ENCODE measurements at places on chromosomes 1 and 21.

GRCh38 chr1:87588495-87588894, 259.8 kb downstream of the LMO4 start:
- DNase-seq: no peak

DNA sequence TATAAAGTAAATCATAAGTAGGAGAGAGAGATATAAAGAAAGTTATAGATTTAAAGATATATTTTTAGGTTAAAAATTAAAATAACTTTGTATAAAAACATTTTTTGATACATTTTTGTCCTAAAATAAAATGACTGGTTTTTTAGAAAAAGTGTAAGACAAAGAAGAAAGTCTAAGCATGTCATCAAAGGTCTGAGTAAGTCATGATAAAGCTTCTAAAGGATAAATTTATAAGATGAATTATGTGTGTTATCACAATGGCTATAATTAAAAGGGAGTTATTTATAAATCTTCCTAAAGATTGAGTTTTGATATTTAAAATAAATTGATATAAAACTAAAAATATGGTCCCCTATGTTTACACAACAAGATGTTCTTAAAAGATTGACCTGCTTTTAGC, 370.9 kb downstream of the PTPRU start:
- no peak for DNase-seq

GRCh38 chr1:230308039-230308438, 118.1 kb downstream of the PGBD5 start:
- DNase-seq: no peak

DNA sequence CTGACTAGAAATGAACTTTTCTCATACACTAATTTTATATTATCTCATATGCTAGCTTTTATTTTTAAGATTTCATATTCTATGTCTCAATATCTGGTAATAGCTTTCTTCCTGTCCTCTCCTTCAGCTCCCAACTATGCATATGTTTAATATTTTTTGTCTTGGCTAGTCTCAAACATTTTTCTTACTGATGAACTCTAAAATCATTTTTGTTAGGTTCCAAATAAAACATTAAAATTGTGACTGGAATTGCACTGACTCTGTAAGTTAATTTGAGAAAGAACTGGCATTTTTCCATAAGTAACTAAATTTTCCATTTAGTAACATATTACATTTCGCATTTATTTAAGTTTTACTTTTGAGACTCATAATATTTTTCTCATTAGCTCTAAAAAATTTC, 368.5 kb upstream of the DPYD start:
- DNase-seq: no peak

GRCh38 chr1:29826646-29827045, 590.3 kb downstream of the PTPRU start:
- no peak for DNase-seq

DNA sequence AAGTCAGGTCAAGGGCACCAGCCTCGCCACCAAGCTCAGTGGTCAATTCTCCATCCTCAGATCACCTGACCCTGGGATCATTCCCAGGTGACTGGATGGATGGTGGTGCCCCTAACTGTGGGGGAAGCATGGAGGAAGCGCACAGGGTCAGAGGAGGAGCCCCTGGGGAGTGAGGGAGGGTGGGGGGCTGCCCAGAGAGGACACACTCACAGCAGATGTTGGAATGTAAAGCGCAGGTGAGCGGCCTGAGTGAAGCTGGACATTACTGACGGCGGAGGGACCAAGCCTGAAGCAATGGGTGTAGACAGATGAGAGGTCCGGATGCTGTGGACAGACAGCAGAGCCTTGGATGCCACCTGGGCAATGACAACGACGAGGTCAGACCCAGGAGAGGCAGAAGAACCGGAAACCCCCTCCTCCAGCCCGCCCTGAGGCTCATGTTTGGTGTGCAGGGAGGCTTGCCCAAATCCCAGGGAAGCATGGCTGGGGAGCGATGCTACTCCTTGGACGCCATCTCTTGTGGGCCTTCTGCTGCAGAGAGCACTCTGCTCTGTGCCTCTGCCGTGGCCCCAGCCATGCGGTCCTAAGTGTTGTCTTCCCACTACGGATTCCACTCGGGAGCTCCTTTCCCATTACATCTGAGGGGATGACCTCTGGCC, 5.7 kb upstream of the CPLANE2 start:
- no peak for DNase-seq

DNA sequence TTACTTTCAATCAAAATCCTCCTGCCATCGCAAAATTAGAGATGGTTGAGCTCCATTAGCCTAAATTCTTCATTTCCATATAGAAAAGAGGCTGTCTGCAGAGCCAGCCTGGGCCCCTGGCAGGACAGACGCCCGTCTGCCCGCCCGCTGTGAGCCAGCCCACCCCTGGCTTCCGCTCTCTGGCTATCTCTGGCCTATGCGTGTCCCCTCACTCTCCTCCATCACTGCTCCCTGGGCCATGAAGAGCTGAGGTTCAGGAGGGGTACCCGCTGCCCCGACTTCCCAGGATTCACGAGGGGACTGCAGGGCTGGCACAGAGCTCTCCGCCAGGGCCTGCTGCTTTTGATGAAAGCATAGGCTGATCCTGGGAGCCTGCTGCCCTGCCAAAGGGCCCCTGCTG, 117.6 kb downstream of the CASZ1 start:
- DNase-seq: no peak

DNA sequence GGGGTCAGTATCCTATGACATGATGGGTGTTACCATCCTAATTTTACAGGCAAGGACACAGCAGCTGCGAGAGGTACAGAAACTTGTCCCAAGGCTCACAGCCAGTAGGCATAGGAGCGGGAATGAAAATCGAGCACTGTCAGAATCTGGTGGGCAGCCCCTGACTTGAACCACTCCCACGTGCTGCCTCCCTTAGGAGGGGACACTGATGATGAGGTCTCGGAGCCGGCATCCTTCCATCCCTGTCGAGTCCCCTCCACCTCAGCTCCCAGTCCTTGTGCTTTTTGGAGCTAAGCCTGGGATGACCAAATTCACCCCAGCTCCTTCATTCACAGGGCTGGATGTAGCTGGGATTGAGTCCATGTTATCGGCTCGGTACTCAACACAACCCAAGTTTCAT, 49.0 kb downstream of the B3GALT5 start:
- DNase-seq: no peak

DNA sequence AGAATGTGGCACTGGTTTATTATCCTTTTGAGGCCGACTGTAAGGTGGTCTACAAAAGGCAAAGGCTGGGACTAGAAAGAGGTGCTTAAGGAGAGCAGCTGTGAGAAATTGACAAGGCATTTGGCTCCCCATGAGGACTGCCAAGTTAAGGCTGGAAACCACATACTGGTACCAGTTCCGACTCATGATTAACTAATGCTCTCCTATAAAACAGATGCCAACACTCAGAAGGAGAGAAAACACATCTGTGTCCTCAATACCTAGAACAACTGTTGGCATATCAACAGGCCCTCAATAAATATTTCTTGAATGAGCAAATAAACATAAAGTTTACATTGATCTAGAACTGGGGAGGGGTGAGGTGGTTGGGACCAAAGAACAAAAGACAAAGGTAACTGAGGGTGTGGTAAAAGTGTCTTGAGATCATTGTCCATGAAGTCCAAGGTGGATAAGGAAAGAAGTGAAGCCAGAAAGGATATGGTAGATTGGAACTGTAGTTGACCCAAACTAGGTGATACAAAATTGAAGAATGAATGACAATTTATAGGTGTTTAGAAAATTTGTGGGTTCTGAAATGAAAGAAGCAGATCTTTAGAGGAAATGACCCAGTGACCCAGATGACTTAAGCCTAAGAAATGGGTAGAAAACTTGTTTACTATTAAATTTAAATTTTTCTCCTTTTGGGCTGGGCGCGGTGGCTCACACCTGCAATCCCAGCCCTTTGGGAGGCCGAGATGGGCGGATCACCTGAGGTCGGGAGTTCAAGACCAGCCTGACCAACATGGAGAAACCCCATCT, 16.9 kb upstream of the MCL1 start:
- peak; percentile 94 for DNase-seq

DNA sequence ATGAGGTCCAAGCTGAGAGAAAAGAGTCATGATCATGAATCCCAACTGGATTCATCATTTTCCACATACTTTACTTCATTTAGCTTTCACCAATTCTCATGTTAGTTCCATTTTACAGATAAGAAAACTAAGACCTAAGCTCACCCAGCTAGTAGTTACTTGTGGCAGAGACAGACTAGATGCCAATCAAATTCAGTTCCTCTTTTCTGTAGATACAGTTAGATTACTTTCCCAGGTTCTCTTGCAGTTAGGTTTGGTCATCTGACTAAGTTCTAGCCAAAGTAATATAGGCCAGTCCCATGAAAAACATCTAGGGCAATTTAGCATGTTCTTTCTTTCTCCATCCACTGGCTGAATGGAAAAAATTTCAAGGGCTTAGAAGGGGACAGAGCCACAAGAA, 8.9 kb upstream of the KCND3 start:
- DNase-seq: no peak

GRCh38 chr1:84972377-84972987, 24.4 kb downstream of the MCOLN2 start:
- no peak for DNase-seq

- DNase-seq: no peak
These were observed 41.7 kb downstream of the PRKCZ start for GRCh38 chr1:2091611-2092604.

GRCh38 chr1:121483234-121483633, 298.5 kb downstream of the SRGAP2C start:
- no peak for DNase-seq

- no peak for DNase-seq
These were observed 57.8 kb downstream of the MROH9 start for GRCh38 chr1:170993151-170993550.

- DNase-seq: no peak
These were observed 24.0 kb upstream of the CACYBP start for GRCh38 chr1:174975764-174976163.

DNA sequence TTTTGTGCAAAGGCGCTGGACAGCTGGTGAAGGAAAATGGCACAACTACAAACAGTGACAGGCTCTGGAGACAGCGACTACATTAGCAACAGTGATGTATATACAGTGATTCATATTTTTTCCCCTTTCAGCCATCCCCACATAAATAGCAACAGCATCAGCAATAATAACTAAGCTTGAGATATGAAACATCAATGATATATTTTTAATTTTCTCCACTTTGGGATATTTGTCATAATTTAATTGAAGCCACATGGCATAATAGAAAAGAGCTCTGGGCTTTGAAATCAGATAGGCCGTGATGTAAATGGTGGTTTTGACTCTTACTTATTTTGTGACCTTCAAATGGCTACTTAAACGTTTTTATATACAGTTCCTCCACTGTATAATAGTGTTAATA, 764.3 kb upstream of the PRMT6 start:
- no peak for DNase-seq

DNA sequence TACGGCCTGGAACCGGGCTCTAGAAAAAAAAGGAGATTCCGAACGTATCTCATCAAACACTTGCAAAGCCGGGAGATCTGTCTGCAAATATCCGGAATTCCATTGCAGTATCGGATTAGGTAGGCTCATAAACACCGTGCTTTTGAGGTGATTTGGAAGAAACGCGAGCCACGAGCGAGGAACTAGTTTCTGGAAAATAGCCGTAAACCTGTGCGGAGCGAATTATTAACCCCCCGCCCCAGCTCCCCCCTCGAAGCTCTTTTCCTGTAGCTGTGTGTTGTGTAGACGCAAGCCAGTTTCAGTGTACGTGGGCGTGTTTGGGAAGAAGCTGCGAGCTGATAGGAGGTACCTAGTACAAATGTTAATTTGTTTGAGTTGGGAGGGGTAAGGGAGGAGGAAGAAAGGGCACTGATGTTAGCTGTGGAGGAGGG, 1.1 kb downstream of the RALGPS2 start:
- DNase-seq: peak; percentile 85

GRCh38 chr1:17789926-17790325, 34.8 kb downstream of the ACTL8 start:
- DNase-seq: no peak

- peak; percentile 97 for DNase-seq
These were observed 31.4 kb downstream of the SZRD1 start for GRCh38 chr1:16398371-16398953.

DNA sequence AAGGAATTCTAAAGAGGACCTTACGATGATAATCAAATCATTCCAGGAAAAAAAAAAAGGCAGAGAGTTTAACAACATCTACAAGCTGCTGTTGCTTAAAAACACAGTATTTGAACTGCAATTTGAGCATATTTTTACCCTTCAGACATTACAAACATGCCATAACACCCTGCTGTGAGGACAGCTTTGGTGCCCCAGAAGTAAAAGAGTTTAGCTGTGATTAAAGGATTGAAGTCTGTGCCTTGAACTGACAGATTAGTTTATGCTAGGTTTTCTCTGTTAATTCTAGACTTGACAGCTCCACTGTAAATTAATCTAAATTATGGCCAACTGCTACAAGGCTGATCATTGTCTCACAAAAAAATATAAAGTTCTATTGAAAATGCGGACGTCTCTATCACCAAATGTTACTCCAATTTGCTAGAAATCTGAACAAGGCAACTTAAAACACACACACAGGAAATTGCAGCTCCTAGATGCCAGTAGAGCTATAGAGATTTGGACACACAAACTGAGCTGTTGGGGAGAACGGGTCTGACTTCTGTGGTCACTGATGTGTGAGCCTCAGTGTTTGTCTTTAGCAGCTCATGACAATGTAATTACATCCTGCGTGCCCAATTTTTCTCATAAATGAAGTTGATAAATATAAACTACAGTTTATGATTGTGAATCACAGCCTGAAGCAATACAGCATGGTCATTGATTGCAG, 217.9 kb downstream of the NTNG1 start:
- DNase-seq: no peak

GRCh38 chr1:4108758-4109627, 208.9 kb upstream of the C1orf174 start:
- DNase-seq: no peak

- DNase-seq: no peak
These were observed 29.4 kb downstream of the SNX27 start for GRCh38 chr1:151641229-151641628.

DNA sequence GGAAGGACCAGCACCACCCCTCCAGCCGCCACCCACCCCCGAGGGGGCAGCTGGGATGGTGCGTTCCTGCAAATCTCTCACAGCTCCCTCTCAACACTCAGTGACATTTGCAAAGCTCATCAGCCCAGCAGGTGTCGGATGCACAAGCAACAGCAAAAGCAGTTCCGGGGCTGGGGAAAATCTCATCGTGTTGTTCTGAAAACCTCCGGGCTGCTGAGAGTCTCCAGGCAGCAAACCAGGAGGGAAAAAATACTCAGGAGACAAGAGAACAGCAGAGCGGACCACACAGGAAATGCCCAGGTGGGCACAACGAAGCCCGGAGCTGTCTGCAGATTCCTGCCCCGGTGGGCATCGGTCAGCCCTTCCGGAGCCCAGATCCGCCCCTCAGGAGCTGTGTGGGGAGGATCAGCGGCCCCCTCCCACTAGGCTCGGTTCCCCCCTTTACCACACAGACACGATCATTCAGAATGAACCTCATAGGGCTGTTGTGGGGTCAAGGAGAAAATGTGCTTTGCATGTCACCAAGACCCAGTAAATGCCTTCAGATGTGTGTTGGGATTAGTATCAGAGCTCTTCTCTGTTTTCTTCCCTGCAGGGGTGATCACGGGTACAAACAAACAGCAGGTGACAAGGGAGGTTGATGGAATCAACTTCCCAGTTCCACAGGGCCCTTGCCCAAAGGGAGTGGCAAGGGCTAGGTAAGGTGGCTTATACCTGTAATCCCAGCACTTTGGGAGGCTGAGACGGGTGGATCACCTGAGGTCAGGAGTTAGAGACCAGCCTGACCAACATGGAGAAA, 127.0 kb upstream of the TIAM1 start:
- no peak for DNase-seq

GRCh38 chr1:67209521-67209920, 43.3 kb downstream of the IL23R start:
- DNase-seq: no peak

GRCh38 chr1:2177541-2177940, 17.0 kb downstream of the FAAP20 start:
- DNase-seq: no peak

- no peak for DNase-seq
These were observed 42.9 kb upstream of the LGALS8 start for GRCh38 chr1:236480758-236481436.

Measured in DMS 273 treated with DMSO at 0.1 percent for 48 hours (cell line).